ENCODE measurements at places on chromosomes 5 and 9.

- no peak for DNase-seq
Observed at GRCh38 chr5:142466195-142466971, 141.6 kb upstream of the SPRY4 start.

GRCh38 chr9:115275753-115276152 is 157.8 kb upstream of the TNC start:
- DNase-seq: no peak

- DNase-seq: no peak
Observed at GRCh38 chr5:150407096-150407720, 5.5 kb downstream of the CD74 start.

- DNase-seq: no peak
Observed at GRCh38 chr5:178564811-178565550, 25.2 kb downstream of the COL23A1 start.

GRCh38 chr9:16033921-16034691 is 481.3 kb downstream of the CCDC171 start:
- DNase-seq: no peak

DNA sequence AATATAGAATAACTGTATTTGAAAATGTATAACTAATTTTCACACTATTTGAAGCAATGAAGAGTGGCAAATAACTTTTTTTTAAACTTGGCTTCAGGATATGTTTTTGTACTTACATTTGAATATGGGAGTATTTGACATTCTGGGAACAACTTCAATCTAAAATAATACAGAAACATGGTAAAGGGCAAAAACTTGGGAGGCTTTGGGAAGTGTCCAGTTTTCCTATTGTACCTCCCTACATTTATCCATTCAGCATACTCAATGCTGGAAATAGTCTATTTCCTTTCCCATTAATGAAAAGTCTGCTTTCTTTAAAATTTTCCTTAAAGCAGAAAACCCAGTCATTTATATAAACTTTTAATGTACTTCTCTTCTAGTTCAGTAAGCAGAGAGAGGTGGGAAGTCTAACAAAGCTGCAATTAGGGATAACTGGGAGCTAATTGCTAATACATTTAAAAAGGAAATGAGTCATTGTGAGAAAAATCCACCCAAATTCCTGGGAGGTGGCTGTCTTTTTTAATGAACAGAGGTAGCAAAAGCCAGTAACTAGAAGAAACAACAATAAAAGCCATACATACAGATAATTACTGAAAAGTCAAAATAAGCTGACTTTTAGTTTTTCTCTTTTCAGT is 128.8 kb downstream of the FBN2 start:
- no peak for DNase-seq

GRCh38 chr9:6714176-6714575 is 43.6 kb upstream of the KDM4C start:
- DNase-seq: no peak

Data from putamen (tissue), 1 donor.